ENCODE measurements at places on chromosomes 2 and 18. TPM values are rescaled to one million over a fixed set of nuclear protein-coding genes. Genes with fewer than 3 reads are reported as not detected.

DNA sequence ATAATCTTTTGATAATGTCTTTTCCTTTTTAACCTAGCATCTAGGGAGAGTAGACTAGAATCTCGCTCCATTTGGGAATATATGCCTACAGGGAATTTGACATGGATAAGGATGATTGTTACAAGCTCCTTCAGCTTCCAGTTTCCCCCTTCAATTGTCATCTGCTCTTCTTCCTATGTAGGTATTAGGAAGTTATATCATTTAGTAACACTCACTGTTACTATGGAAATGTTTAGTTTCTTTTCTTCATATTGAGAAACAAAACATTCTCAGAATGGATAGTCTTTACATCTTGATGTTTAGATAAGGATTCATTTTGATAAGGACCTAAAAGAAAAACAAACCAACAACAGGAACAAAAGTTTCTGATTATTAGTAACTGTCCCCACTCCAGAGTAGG lies 127.6 kb downstream of the PHLPP1 start:
- DNase-seq: no peak

- DNase-seq: no peak
Measured at GRCh38 chr2:26214759-26215158, 29.7 kb downstream of the HADHA start.

CYS1 gene
- 0.32 TPM for total RNA-seq

GRCh38 chr2:120682654-120683053 lies 53.0 kb upstream of the GLI2 start:
- no peak for DNase-seq

DNA sequence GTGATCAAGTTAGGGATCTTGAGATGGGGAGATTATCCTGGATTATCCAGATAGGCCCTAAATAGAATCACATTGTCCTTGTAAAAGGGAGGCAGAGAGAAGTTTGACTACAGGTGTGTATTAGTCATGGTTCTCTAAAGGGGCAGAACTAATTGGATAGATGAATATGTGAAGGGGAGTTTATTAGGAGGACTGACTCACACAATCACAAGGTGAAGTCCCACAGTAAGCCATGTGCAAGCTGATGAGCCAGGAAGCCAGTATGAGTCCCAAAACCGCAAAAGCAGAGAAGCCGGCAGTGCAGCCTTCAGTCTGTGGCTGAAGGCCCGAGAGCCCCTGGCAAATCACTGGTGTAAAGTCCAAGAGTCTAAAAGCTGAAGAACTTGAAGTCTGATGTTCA lies 275.8 kb downstream of the KCNS3 start:
- DNase-seq: no peak

- no peak for DNase-seq
Measured at GRCh38 chr2:45901468-45902032, 250.1 kb downstream of the PRKCE start.

GRCh38 chr2:67671464-67672450 lies 274.6 kb downstream of the ETAA1 start:
- DNase-seq: no peak

DNA sequence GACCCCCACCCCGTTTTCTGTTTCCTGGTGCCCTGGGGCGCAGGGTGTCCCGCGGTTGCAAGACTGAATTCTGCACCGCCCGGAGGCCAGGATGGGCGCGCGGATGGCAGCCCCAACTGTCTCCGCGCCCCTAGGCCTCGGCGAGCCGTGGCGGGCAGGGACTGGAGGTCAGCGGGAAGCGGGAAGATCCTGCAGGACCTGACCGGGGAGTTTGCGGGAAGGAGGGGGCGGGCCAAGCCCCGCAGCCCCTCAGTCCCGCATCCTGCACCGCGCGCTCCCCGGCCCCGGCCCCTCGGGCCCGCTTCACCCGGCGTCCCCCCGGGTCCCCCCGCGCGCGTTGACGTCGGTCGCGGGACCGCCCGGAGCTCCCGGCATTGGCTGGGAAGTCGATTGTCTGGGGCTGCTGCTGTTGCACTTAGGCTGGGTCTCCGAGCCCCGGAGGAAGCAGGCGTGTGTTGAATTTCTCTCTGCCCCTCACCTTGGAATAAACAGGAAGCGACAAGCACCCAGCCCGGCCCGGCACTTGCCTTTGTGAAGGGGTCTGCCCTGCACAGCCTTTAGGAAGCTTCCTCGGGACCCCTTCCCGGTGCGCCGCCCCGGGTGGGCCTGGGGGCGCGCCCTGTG lies at the start of gene LDLRAD4:
Gene LDLRAD4, plus strand, starts transcription at position 393 of the 624 bp plus-strand sequence.
- peak; percentile 58 for DNase-seq

FBXO36 gene
- total RNA-seq: 2.0 TPM

- no peak for DNase-seq
Measured at GRCh38 chr18:78902795-78903435, 76.7 kb upstream of the SALL3 start.

RNF25 gene
- total RNA-seq: 14.7 TPM

DNA sequence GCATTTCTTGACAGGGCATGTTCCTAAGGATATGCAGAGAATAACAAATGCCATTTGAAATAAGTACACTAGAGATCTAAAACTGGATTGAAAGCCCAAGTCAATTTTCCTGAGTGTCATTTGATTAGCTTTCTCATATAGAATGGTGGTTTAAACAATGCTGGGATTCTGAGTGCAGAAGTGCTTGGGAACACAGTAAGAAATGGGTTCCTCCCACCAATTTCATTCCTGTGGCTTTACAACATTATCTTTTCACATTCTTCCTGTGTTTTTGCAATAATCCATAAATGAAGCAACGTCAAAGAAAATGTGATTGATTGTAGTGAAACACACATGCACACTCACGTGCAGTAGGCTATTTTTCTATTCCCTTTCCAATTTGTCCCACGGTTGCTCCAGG lies 1858.4 kb upstream of the PIK3C3 start:
- DNase-seq: no peak

MAP3K19 gene
- not detected for total RNA-seq

ARHGAP25 gene
- 59.3 TPM for total RNA-seq

GRCh38 chr2:141392517-141393213 lies 738.2 kb downstream of the LRP1B start:
- DNase-seq: no peak

DNA sequence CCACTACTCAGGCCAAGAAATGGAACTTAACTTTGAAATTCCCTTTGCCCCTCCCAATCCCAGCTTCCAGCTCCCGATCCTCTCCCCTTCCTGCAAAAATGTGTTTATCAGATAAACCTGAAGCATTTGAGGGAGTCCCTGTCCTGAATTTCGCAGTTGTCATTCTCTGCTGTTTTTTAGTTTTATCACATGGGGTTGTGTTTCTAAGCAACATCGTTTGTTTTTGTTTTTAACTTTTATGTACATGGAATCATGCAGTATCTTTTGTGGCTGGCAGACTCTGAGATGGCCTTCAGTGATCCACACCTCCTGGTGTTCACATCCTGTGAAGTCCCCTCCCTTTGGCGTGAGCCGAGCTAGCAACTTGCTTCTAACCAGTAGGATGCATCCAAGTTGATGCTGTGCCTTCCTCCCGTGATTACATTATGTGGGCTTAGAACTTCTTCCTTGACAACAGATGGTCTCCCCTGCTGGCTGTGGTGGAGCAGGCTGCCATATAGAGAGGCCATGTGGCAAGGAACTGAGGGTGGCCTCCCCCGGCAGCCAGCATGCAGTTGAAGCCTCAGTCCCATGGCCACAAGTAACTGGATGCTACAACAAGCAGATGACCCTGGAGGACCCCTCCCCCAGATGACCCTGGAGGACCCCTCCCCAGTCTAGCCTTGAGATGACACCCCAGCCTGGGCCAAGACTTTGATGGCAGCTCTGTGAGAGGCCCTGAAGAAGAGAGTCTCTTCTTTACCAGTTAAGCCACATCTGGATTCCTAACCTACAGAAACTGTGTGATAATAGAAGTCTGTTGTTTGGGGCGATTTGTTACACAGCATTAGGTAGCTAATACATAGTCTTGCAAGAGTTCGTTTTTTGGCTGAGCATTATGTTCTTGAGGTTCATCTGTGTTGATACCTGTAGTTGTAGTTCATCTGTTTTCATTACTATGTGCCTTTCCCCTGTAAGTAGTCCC lies 27.7 kb downstream of the SH3BP4 start:
- no peak for DNase-seq

DNA sequence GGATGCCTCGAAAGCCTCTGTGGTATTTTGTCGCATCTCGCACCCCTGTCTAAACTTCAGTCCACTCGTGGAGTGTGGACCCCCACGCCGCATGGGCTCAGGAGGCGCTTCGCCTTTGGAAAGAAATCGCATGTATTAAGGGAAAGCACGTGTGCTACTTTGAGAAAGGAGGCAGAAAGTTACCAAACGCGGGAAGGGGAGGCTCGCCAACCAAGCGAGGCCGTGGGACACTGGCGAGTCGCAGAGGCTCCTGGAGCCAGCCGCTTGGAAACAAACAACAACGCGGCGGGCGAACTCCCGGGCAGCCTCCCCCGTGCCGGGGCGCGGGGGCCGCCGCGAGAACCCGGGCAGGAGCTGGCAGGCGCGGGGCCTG lies 455 bp upstream of the AGAP1 start:
- no peak for DNase-seq

DNA sequence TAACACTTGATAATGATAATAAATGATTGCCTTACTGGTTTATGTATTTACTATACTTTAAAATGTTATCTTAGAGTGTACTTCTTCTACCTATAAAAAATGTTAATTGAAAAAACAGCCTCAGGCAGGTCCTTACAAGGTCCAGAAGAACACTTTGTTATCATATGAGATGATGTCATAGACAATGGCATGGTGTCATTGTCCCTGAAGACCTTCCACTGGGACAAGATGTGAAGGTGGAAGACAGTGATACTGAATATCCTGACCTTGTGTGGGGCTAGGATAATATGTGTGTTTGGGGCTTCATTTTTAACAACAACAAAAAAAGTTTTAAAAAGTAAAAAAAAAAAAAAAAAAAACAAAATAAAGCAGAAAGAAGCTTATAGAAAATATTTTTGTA lies 342.2 kb upstream of the KYNU start:
- DNase-seq: no peak

DNA sequence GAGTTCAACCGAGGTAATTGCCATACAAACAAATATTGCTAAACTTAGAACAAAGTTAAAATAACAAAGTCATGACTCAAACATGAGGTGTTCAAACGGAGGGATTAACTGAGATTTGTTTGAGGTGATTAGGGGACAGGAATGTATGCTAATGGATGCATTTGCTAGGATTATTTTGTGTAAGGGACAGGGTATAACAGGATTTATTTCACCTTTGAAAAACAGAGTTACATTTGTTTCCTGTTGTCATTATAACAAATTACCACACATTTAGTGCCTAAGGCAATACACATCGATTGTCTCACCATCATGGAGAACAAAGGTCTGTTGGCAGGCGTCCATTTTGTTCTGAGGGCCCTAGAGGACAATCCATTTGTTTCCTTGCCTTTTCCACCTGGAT lies 304.3 kb upstream of the CNTNAP5 start:
- no peak for DNase-seq

TCF23 gene
- not detected for total RNA-seq

VWA3B gene
- total RNA-seq: not detected

GRCh38 chr2:157203651-157204050 lies 53.9 kb upstream of the GALNT5 start:
- no peak for DNase-seq

IL1B gene
- not detected for total RNA-seq

GRCh38 chr2:71896385-71897136 lies 251.1 kb downstream of the CYP26B1 start:
- DNase-seq: no peak

CLEC4F gene
- total RNA-seq: not detected

GRCh38 chr2:69184224-69184623 lies 171.2 kb downstream of the ANTXR1 start:
- no peak for DNase-seq

DNA sequence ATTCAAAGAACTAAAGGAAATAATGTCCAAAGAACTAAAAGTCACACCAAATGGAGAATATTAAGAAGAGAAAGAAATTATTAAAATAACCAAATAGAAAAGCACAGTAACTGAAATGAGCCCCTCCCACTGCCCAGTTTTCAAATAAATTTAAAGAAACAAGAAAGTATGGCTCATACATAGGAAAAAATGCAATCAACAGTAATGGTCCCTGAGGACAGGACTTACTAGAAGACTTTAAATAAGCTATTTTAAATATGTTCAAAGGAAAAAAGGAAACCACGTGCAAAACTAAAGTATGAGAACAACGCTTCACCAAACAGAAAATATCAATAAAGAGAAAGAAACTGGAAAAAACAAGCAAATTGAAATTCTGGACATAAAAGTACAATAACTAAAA lies 58.9 kb downstream of the TMEM131 start:
- no peak for DNase-seq

- DNase-seq: no peak
Measured at GRCh38 chr2:162062559-162062958, 11.5 kb downstream of the DPP4 start.

- DNase-seq: no peak
Measured at GRCh38 chr2:84395820-84396219, 63.3 kb downstream of the SUCLG1 start.

- DNase-seq: no peak
Measured at GRCh38 chr2:76080154-76080553, 369.4 kb upstream of the GCFC2 start.

- no peak for DNase-seq
Measured at GRCh38 chr2:148967056-148967455, 71.4 kb upstream of the LYPD6B start.

DNA sequence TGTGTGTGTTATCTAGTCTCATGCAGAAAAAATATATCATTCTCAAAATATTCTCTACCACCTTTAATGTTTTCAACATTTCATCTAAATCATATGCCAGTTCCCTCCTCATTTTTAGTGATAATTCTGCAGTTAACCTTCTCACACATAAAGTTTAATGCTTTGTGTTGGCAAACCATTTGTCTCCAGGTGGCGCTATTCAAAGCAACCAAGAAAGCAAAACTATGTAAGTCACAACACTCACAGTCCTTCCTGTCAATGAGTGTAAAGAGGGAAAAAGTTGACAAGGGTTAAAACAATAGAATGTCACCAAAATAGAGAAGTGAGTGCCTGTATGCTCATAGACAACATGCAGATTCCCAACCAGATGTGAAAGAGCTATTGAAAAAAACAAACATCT lies 961.6 kb upstream of the LRRTM1 start:
- peak; percentile 2 for DNase-seq

DNA sequence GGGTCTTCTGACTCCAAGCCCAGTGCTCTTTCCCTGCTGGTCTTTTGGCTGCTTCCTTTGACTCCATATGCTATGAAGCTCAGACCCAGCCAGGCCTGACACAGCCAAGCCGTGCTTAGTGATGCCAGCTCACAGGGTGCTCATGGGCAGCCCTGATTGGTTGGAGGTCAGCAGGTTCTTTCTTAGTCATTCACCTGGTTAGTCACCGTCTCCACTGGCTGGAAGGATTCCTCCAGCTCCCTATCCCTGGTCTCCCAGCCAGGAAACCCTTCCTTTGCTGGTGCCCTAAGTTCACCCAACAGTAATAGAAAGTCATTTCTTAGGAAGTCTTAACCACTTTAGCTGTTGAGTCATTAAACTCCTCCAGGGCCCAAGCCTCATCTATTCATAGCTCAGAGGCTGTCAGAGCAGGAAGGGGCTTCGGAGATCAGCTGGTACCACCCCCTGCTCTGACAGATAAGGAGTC lies 3.9 kb downstream of the KCNK3 start:
- DNase-seq: peak; percentile 11

TSPYL6 gene
- not detected for total RNA-seq

CAVIN2 gene
- total RNA-seq: not detected

Data from activated CD8-positive, alpha-beta T cell treated with anti-CD3 and anti-CD28 coated beads for 36 hours (primary cell).